ENCODE measurements at places on chromosomes 4 and X.

GRCh38 chrX:153910446-153910845 is 6.0 kb downstream of the AVPR2 start:
- H3K27ac ChIP-seq: no peak overlapping the region
- no peaks in the 10 kb centered on the region for H3K36me3 ChIP-seq
- H3K27me3 ChIP-seq: peaks cover 13% of the 10 kb centered on the region
- H3K4me1 ChIP-seq: no peaks in the 10 kb centered on the region
- DNase-seq: no peak

DNA sequence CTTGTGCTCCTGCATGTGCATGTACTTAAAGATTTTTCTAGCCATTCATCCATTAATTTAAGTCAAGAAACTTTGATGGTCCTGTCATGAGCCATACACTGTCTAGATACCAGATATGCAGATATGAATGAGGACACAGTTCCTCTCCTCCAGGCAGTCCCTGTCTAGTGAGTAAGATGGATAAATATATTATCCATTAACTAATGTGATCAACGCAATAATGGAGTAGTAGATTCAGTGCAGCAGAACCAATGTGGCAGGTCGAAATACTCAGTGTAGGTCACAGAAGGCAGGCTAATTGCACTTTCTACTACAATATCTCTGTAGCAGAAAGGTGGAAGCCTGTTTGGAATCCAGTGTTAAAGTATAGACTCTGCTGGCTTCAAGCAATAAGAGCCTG is 112.5 kb downstream of the PCDH7 start:
- H3K4me3 ChIP-seq: no peak overlapping the region
- no peaks in the 10 kb centered on the region for H3K27me3 ChIP-seq
- H3K27ac ChIP-seq: no peak overlapping the region
- no peaks in the 10 kb centered on the region for H3K36me3 ChIP-seq
- H3K4me1 ChIP-seq: peaks cover 3% of the 10 kb centered on the region

DNA sequence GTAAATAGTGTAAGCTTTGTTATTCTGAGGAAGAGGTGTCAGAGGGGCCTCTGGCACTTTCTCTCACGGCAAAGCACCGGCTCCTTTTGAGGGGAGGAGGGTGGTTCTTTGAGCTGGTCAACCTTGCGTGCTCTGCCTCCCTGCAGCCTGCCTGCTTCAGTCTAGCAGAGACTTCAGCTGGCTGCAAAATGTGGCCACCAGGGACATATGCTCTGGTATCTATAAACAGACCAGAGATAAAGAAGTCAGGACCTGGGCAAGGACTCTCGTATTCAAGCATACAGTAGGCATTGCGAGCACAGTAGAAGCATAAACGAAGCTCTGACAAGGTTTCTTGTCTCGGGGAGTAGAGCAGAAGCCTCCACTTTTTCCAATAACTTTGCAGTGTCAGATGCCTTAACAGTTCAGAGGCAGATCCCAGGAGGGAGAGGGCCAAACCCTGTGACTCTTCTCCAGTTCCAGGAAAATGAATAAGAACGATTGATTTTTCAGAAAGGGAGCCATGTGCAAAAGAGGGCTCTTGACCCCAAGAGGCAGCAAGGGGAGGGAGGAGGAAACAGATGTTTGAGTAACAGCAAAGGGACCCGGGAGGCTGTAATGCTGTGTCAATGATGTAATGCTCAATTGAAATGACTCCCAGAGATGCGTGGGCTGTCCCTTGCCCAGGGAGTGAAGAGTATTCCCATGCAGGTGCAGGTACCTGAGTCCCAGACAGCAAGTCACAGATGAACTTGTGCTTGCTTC is 57.9 kb upstream of the TEX13D start:
- no peak overlapping the region for H3K27ac ChIP-seq
- no peak for DNase-seq
- no peak overlapping the region for H3K4me3 ChIP-seq

- H3K27me3 ChIP-seq: peaks cover 21% of the 10 kb centered on the region
- no peak for DNase-seq
- no peak overlapping the region for H3K27ac ChIP-seq
- no peak overlapping the region for H3K4me3 ChIP-seq
- H3K4me1 ChIP-seq: peaks cover 14% of the 10 kb centered on the region
These were observed 734 bp upstream of the SH3TC1 start for GRCh38 chr4:8198206-8198905.

GRCh38 chr4:158861281-158861680 is 92.5 kb downstream of the FNIP2 start:
- no peak overlapping the region for H3K27ac ChIP-seq
- peaks cover 13% of the 10 kb centered on the region for H3K36me3 ChIP-seq
- H3K4me1 ChIP-seq: no peaks in the 10 kb centered on the region
- no peaks in the 10 kb centered on the region for H3K27me3 ChIP-seq

GRCh38 chr4:110622841-110623717 is at the start of gene PITX2:
PITX2 (minus strand) TSS chr4:110623077; CDS start chr4:110622460, 617 bp downstream.
- no peaks in the 10 kb centered on the region for H3K4me1 ChIP-seq
- H3K27me3 ChIP-seq: peaks cover 75% of the 10 kb centered on the region
- H3K4me3 ChIP-seq: peak within 1 kb of the TSS; percentile 47
- H3K27ac ChIP-seq: no peak within 1 kb of the TSS

- no peaks in the 10 kb centered on the region for H3K4me1 ChIP-seq
- no peaks in the 10 kb centered on the region for H3K36me3 ChIP-seq
- H3K27me3 ChIP-seq: peaks cover 7% of the 10 kb centered on the region
- DNase-seq: no peak
- H3K27ac ChIP-seq: no peak overlapping the region
These were observed 178.2 kb downstream of the RTL9 start for GRCh38 chrX:110536816-110537215.
